Muscle of back (tissue), 13 donors: ENCODE measurements at places on chromosomes 1 and 21. TPM values are rescaled to one million over a fixed set of nuclear protein-coding genes. Genes with fewer than 3 reads are reported as not detected.

FCRL4 gene
- not detected for polyA plus RNA-seq

GRCh38 chr21:27646691-27647090 lies 679.8 kb upstream of the ADAMTS5 start:
- no peak for DNase-seq

GRCh38 chr1:47436304-47436978 lies 1.4 kb upstream of the FOXD2 start:
- DNase-seq, result peak; percentile 75

GRCh38 chr1:11802616-11802972 lies 3.2 kb downstream of the MTHFR start:
- peak; percentile 27 for DNase-seq

GRCh38 chr1:183941001-183941400 lies 96.5 kb downstream of the COLGALT2 start:
- no peak for DNase-seq

DNA sequence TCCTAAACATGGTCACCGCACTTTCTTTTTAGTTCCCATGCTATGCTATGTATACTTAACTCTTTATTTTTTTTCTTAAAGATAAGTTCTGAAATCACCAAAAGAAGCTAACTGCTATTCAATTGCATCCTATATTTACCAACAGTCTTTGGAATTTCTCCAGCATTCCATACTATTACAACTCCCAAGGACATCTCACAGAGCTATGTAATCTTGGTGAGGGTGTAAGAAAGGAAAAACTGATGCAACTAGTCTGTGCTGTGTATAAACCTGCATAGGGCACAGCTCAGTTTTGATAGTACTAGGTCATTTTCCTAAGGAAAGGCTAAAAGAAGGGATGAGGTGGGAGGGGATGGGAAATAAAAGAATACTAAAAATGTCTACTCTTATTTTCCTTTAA lies 78.0 kb downstream of the PTPN14 start:
- DNase-seq, result no peak

- peak; percentile 83 for DNase-seq
These were observed 148.5 kb downstream of the TENT5C start for GRCh38 chr1:117754061-117754969.
